Stimulated activated CD4-positive, alpha-beta T cell treated with anti-CD3 and anti-CD28 coated beads, Interleukin-1b, Interleukin-23, amount 100 ng/mL, for 48 hours (primary cell): ENCODE measurements at places on chromosomes 3 and 15.

GRCh38 chr15:48866141-48866563 is 11.8 kb upstream of the EID1 start:
- DNase-seq = no peak

- no peak for DNase-seq
These were observed 242.5 kb downstream of the ATP8B4 start for GRCh38 chr15:49876401-49877038.

- DNase-seq = no peak
These were observed 132.6 kb downstream of the PLD1 start for GRCh38 chr3:171677706-171678105.

DNA sequence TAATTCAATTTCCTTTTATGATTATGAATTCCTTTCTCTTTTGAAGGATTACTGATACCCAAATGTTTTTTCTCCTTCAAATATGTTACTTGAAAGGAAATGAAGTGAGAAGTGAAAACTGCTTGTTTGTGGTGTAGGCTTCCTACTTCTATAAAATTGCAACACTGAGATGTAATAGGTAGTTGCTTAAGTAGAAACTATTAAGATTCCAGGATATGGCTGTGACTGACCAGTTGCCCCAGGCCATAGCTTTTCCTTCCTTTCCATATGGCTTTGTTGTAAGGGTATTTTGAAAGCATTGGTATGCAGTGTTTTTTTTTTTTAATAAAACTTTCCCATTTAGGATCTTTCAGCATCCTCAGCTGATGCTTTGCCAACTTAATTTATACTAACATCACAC is 28.5 kb downstream of the DNAJC13 start:
- no peak for DNase-seq

DNA sequence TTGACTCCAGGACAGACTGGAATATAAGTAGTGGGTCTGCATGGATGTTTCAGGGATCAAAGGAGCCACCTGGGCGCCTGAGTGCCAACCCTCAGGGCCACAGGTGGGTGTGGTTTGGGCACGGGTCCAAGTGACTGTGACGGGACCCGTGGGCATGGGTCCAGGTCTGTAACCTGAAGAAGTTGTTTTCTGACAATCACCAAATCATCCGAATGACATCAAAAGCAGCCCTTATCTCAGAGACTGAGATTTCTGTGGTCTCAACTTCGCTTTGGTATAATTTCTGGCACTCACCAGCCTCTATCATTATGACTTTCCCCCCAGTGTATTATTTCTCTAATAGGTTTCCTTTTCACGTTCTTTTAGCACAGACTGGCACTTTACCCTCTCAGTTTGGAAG is 24.4 kb downstream of the RLBP1 start:
- peak; percentile 55 for DNase-seq

- no peak for DNase-seq
These were observed 126.8 kb upstream of the GOLGA6L4 start for GRCh38 chr15:84108728-84109127.

GRCh38 chr15:51075826-51076523 is 18.7 kb downstream of the TNFAIP8L3 start:
- no peak for DNase-seq

DNA sequence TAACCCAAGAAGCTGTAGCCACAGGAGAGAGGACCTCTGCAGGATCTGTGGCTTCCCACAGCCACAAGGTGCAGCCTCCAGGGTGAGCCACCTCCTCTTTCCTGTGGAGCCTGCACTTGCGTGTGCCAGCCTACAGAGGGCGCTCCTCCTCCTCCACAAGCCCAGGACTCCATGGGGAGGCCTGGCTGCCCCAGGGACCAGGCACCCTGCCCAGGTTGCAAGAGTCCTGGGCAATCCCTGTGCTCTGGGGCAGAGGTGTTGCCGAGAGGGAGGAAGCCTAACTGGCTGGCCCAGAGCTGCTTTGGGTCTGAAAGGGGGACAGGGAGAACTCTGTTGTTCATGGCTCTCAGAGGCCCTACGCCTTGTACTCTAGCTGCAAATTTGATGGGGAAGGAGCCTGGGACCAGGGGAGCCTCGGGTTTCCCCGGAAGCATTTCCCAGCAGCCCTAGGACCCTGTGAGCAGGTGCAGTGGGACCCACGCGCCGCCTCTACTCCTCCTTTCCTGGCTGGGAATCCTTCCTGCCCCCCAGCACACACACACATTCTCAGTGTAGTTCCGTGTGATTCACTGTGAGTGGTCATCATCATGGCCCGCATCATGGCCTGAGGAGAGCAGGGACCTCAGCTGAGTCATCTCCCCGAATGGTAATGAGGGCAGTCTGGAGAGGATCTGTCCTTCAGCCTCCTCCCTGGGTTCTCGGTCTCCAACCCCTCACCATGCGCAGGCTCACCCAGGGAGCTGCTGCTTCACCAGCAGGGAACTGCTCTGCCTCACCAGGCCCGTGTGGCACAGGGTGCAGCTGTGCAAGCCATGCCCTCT is 24.3 kb downstream of the TBC1D21 start:
- DNase-seq = peak; percentile 70

- DNase-seq = no peak
These were observed 88.5 kb downstream of the LINGO1 start for GRCh38 chr15:77544162-77544561.

DNA sequence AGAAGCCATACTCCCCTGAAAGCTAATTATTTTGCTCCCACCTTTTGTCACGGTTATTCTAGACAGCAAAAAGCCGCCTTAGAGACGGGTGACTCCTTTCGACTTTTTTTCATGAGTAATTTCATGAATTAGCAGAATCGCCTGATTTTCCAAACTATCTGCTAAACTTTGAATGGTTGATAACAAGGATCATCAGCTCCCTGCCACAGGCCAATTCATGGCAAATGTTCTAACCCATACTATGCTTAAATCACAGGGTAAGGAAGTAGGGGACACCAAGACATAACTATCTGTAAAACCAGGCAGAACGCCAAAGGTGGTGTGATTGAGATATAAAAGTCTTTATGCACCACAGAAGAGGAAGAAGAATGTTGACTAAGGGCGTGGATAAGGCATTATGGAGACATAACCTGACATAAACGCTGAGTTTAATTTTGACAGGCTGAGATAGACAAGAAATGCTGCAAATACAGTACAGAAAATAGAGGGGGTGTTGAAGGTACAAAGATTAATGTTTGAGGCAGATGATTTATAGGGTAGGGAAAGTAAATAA is 891 bp upstream of the DMXL2 start:
- DNase-seq = no peak

- no peak for DNase-seq
These were observed 221.5 kb upstream of the TBL1XR1 start for GRCh38 chr3:177418787-177419186.

DNA sequence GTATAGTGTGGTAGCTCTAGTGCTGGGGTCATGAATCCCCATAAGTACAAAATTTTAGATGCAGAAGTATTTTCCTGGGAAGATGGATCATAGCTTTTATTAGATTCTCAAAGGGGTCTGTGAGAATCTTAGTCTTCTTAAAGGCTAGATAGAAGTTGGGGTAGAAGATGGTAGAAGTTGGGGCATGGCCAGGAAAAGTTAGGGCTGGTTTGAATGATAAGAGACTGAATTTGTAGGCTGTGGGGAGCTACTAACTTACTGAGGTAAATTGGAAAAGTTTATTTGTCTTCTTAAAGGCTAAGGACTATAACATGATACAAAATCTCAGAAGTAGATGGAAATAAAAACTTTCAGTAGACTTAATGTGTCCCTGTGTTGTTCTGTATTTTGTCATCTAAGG is 1.6 kb upstream of the UBE2Q2 start:
- DNase-seq = no peak

GRCh38 chr3:62875558-62876002 is 364 bp upstream of the CADPS start:
- DNase-seq = no peak

DNA sequence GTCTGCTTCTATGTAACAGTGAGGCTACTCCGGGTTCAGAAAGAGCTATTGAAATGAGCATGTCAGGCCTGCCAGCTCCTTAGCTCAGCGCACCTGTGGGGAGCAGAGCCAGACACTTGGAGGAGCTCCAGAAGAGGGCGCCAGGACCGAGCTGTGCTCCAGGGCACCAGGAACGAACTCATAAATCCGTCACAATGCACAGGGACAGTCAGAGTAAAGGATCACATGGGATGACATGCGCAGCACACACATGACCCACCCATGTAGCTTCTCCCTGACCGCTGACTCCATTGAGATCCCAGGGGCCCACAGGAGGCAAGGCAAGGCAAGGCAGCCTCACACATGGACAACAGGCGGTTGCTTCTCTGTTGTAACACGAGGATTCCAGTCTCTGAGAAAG is 26.0 kb upstream of the GNB5 start:
- peak; percentile 24 for DNase-seq

DNA sequence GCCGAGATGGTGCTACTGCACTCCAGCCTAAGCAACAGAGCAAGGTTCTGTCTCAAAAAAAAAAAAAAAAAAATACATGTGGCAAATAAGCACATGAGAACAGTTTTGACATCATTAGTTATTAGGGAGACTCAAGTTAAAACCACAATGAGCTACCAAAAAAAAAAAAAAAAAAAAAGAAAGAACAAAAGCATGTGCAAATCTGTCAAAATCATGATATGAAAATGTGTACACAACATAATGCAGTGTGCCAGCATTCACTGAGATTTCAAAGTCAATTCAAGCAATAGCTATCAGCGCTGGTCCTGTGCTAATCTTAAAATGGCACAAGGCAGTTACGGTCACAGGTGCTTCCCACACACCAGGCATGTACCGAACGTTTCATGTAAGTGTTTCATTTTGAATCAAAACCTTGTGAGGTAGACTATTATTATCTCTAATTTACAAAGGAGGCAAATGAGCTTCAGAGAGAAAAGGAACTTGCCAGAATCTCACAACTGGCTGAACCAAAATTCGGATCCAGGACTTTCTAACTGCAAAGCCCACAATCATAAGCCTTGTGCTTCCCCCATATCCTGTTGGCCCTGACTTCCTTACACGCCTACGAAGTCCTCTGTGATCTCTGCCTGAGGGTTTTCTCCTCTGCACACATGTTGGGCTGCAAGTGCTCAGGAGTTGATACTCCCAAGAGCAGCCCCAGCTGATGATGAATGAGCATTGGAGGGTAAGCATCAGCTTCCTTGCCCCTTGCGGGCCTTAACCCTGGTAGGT is 200.1 kb upstream of the PROK2 start:
- DNase-seq = peak; percentile 52

GRCh38 chr3:25897019-25897418 is 107.1 kb downstream of the OXSM start:
- no peak for DNase-seq

DNA sequence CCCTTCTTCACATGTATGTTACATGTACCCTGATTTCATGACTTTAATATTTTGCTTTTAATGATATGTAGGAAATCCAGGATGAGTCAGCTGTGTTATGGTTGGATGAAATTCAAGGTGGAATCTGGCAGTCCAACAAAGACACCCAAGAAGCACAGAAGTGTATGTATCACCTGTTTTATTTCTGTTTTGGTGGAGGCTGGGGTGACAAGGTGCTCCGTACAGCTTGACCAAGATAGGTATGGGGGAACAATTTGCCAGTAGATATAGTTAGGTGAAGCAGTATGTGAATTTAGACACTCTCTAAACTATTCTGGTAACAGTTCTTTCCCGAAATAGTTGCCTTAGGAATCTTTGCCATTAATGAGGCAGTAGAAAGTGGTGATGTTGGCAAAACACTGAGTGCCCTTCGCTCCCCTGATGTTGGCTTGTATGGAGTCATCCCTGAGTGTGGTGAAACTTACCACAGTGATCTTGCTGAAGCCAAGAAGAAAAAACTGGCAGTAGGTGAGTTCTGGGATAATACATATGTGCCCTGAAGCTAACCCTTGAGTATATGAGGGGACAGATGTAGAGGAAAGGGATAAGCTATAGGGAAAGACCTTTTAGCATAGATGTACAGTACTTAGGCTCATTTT is 63.7 kb upstream of the CRTC3 start:
- no peak for DNase-seq

DNA sequence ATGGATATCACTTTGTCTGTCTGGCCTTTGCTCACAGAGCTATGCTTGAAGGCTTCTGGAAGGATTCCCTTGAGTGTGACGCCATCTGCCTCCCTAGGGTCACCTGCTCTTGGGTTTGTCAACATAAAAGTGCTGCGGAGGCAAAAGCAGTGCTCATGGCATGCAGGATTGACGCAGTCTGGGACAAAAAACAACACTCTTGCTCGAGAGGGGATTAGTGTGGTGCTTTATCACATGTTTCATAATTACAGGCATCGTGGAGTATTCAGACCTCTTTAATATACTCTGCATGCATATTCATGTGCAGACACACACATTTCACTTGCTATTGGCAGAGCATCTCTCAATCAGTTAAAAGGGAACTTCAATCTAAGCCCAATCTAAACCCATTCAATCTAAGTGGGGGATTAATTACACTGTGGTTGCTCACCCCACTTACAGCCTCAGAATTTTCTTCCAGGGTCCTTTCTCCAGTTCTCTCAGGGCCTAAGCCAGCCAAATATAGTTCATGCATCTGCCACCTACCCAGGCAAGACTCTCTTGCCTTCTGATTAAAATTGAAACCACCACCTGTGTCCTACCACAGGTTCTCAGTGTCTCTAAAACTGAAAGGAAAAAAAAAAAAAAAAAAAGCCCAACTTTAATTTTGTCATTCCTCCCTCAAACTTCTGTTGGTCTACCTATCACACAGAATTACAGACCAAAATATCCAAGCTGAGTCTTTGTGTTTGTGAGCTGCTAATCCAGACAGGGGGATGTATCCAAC is 75.6 kb downstream of the BFSP2 start:
- no peak for DNase-seq

GRCh38 chr3:32288819-32289218 is 50.3 kb downstream of the CMTM8 start:
- peak; percentile 16 for DNase-seq

- no peak for DNase-seq
These were observed 659 bp upstream of the ARRDC4 start for GRCh38 chr15:97959724-97960363.

GRCh38 chr3:114213292-114213626 is 24.1 kb downstream of the ZNF80 start:
- no peak for DNase-seq
